Effector memory CD4-positive, alpha-beta T cell (primary cell): ENCODE measurements at places on chromosomes 5 and 9.

DNA sequence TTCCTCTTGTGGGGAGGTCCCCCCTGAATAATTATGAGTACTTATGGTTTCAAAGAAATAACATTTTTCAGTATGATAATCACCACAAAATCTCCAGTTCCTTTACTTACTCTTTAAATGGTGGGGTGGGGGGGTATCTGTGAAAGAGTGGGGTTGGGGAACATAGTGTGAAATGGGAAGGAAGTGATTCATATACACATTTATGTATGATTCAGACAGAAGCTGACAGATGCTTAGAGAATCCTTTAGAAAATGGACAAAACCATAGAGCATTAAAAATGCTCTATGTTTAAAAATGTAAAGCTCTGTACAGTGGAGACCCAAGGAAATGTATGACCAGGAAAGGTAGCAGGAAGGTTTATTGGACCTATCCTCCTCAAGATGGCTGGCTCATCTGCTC lies 267.5 kb upstream of the GRIA1 start:
- DNase-seq: no peak

- DNase-seq: no peak
Measured at GRCh38 chr5:164233791-164234190, 728.4 kb downstream of the MAT2B start.

- DNase-seq: no peak
Measured at GRCh38 chr5:85647349-85648127, 970.2 kb upstream of the COX7C start.

GRCh38 chr5:34656001-34656699 lies at the start of gene RAI14:
RAI14 (plus strand) TSS chr5:34656328; CDS start chr5:34686920, 30,592 bp downstream.
- DNase-seq: peak; percentile 6

- DNase-seq: no peak
Measured at GRCh38 chr5:55629815-55630214, 82.3 kb downstream of the SLC38A9 start.

GRCh38 chr5:168612996-168613395 lies 33.8 kb upstream of the PANK3 start:
- DNase-seq: no peak

GRCh38 chr5:151739395-151739794 lies 19.0 kb downstream of the ATOX1 start:
- DNase-seq: no peak

GRCh38 chr9:96554801-96555566 lies 64.7 kb downstream of the CDC14B start:
- no peak for DNase-seq

DNA sequence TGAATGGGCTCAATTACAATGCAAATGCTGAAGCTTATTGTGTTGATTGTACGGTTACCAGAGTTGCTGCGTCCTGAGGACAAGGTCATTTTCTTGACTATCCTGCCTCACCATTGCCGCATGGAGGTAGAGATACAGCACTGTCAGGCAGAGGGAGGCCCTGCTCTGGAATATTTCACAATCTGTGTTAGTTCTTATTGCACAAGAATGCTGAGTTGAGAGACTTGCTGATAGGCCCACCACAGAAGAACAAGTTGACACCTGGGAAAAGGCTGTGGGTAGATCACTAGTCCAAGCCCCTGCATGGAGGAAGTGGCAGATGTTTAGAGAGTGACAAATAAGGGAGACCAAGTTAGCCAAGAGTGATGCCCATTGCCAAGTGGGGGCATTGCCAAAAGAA lies 344.5 kb upstream of the ITGA1 start:
- DNase-seq: no peak

DNA sequence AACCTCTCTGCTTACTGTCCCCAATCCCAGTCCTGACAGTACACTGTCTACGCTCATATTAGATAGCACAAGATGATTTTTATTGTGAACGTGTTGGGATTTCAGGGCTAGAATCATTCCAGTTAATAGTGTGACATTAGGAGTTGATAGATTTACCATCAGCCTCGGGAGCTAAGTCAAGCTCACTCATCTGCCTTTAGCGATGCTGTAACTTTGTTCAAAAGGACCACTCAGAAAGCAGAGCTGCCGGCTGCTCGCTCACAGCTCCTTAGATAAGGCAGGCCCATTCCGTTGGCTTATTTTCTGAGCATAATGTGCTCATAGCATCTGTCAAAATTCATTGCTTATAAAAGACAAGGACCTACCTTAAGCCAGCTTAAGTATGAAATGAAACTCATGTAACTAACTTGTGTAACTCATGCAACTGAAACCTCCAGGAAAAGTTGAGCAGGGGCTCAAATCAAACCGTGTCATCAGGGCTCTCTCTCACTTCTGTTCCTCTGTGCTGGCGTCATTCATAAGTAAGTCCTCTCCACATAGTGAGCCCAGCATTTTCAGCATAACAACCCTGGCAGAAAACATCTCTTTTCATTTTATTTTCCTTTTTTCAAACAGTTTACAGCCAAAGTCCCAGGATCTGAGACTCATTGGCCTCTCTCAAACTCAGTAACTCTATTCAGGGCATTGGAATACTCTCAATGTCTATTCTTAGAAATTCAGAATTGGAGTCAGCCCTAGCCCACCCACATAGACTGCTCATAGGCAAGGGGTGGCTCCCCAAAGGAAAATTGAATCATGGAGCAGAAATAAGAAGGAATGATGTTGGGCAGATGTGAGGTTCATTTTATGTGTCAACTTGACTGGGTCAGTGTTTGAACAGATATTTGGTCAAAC lies 208.8 kb downstream of the MAN2A1 start:
- no peak for DNase-seq
